H1 (cell line): ENCODE measurements at places on chromosomes 7 and 10. TPM values are rescaled to one million over a fixed set of nuclear protein-coding genes. Genes with fewer than 3 reads are reported as not detected.

GRCh38 chr10:35598379-35598778, 6.8 kb upstream of the GJD4 start:
- DNase-seq: no peak

DNA sequence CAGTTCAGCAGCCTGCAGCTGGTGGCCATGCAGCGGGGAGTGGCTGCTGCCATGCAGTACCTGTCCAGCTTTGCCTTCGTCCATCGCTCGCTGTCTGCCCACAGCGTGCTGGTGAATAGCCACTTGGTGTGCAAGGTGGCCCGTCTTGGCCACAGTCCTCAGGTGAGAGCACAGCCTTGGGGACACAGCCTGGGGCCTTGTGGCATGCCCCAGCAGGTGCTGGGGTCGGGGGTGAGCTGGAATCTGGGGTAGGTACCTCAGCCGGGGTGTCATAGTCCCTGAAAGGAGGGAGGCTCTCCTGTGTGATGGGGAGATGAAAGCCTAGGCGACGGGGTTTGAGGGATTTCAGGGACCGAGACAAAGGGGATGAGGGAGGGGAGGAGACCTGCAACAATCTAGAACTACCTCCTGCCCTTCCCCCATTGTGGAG, 14.1 kb downstream of the EPHB6 start:
- no peak overlapping the region for H3K4me3 ChIP-seq
- no peaks in the 10 kb centered on the region for H3K36me3 ChIP-seq
- DNase-seq: peak; percentile 19
- no peak overlapping the region for H3K27ac ChIP-seq
- peaks cover 3% of the 10 kb centered on the region; the same call in 1 of the 2 replicates for H3K4me1 ChIP-seq

DNA sequence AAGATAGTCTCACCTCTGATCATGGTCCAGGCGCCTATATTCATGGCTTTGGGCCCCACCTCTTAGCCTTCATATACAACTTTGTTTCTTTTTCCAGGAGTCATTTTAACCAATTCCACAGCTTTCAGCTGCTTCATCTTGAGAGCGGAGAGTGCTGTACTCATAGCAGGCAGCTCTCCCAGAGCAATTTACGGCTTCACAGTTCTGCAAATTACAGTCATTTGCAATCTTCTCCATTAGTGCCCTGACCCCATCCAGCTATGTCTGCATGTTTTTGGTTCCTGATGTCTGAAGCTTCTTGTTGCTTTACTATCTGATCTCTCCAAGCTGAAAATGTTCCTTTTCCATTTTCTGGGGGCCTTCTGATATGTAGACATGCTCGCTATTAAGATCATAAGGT, 18.0 kb upstream of the MEST start:
- H3K27me3 ChIP-seq: no peaks in the 10 kb centered on the region
- H3K4me1 ChIP-seq: no peaks in the 10 kb centered on the region
- H3K27ac ChIP-seq: no peak overlapping the region
- H3K4me3 ChIP-seq: no peak overlapping the region

DNA sequence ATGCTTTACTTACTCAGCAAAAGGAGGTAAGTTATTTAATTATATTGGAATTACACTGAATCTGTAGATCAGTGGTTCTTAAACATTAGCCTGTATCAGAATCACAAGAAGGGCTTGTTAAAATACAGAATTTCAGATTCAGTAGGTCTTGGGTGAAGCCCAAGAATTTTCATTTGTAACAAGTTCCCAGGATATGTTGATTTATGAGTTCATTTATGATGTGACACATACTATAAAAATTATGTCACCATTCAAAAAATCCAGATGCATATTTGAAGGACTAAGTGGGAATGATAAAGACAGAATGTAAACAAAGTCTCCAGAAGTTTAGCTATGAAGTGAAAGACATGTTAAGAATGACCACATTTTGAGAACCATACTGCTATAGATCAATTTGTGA, 52.3 kb downstream of the HECTD2 start:
- H3K27me3 ChIP-seq: no peaks in the 10 kb centered on the region
- no peaks in the 10 kb centered on the region for H3K4me1 ChIP-seq
- no peak overlapping the region for H3K27ac ChIP-seq
- no peak for DNase-seq
- no peaks in the 10 kb centered on the region for H3K36me3 ChIP-seq
- no peak overlapping the region for H3K4me3 ChIP-seq

- no peak overlapping the region for H3K4me3 ChIP-seq
- no peaks in the 10 kb centered on the region for H3K4me1 ChIP-seq
- no peaks in the 10 kb centered on the region for H3K36me3 ChIP-seq
- no peak overlapping the region for H3K27ac ChIP-seq
Observed at GRCh38 chr10:124509880-124510632, 48.4 kb downstream of the LHPP start.

GRCh38 chr7:84447636-84448293, 253.2 kb upstream of the SEMA3A start:
- H3K4me1 ChIP-seq: no peaks in the 10 kb centered on the region
- H3K27me3 ChIP-seq: no peaks in the 10 kb centered on the region
- no peak for DNase-seq
- H3K27ac ChIP-seq: no peak overlapping the region
- no peaks in the 10 kb centered on the region for H3K36me3 ChIP-seq

- peaks cover 5% of the 10 kb centered on the region for H3K4me1 ChIP-seq
- no peak for DNase-seq
- no peak overlapping the region for H3K4me3 ChIP-seq
- no peaks in the 10 kb centered on the region for H3K36me3 ChIP-seq
Observed at GRCh38 chr7:33743594-33743993, 161.7 kb upstream of the BMPER start.

- peaks cover 2% of the 10 kb centered on the region; the same call in 1 of the 2 replicates for H3K27me3 ChIP-seq
- H3K4me1 ChIP-seq: peaks cover 2% of the 10 kb centered on the region; the same call in 1 of the 2 replicates
- no peak overlapping the region for H3K27ac ChIP-seq
- H3K36me3 ChIP-seq: peaks cover 12% of the 10 kb centered on the region
Observed at GRCh38 chr10:133359972-133360610, 2.3 kb upstream of the FUOM start.

GRCh38 chr7:109734601-109735000, 1164.9 kb downstream of the DNAJB9 start:
- DNase-seq: no peak
- no peaks in the 10 kb centered on the region for H3K4me1 ChIP-seq

GRCh38 chr7:22438994-22439393, 61.0 kb downstream of the STEAP1B start:
- no peaks in the 10 kb centered on the region for H3K36me3 ChIP-seq
- H3K4me1 ChIP-seq: no peaks in the 10 kb centered on the region; the same call in 1 of the 2 replicates
- H3K4me3 ChIP-seq: no peak overlapping the region
- H3K27me3 ChIP-seq: no peaks in the 10 kb centered on the region

GRCh38 chr7:37475646-37476045, 27.0 kb upstream of the ELMO1 start:
- DNase-seq: no peak
- H3K4me3 ChIP-seq: no peak overlapping the region
- 0 out of 2 replicates have a peak, but pooled peaks cover 6% of the 10 kb centered on the region for H3K4me1 ChIP-seq
- no peak overlapping the region for H3K27ac ChIP-seq

The CAMK2B gene
- 0.05 and 0.14 TPM in 2 replicates for polyA plus RNA-seq

The PHKG1 gene
- 0.03 and 0.14 TPM in 2 replicates for polyA plus RNA-seq

The CDK5 gene
- 37.2 and 47.8 TPM in 2 replicates for polyA plus RNA-seq

The NRG3 gene
- 4.2 and 6.0 TPM in 2 replicates for polyA plus RNA-seq

The FRAT2 gene
- 47.4 and 58.4 TPM in 2 replicates for polyA plus RNA-seq

The CRYGN gene
- polyA plus RNA-seq: 0.98 and 1.3 TPM in 2 replicates

The BLNK gene
- polyA plus RNA-seq: not detected in 2 replicates

The RAMP3 gene
- polyA plus RNA-seq: 0.98 and 2.7 TPM in 2 replicates

The FGL2 gene
- not detected in 2 replicates for polyA plus RNA-seq
